ENCODE measurements at places on chromosomes 5 and 9.

GRCh38 chr5:3225201-3225960 lies 370.3 kb upstream of the IRX1 start:
- no peak for DNase-seq

DNA sequence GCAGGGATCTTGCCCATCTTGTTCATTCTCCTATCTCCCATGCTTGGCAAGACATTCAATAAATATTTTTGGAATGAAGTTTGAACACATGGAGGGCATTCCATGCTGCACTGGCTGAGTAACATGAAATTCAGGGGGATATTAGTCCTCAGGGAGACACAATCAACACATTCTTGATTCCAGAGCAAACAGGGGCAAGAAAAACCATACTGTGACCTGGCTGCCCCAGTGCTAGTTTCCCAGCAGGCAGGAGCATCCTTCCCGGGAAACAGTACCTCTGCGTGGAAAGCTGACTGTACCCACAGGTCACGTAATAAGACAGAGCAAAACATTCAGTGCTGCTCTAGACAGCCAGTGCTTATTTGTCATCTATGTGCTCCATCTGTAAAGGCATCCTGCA lies 66.3 kb upstream of the SPOCK1 start:
- peak; percentile 79 for DNase-seq

DNA sequence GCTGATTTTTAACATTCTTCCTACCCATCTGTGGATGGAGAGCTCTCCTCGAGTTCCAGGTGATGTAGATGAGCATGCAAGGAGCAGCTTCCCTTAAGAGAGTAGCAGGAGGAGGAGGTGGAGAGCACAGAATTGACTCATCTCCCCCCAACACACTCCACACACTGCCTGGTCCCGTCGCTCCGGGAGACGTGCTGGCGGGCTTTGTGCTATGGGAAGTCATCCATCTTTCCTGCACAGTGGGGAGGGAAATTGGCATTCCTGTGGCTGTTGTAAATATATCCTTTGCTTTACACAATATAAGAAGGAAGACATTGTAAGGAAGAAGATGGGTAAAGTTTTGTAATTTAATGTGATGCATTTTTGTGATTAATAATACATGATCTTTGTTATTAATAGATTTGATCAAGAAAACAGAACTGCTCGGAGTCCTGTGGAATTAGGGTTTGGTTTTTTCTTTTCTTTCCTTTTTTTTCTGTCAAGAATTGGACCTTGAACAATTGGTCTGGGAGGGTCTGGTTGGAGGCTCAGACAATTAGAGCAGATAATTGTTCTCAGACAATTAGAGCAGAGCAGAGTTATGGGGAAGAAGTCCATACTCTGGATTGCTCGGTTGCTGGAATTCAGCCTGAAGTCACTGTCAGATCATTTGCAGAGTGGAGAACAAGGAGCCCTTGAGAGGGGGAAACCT lies 297.8 kb downstream of the GADD45G start:
- DNase-seq: no peak

DNA sequence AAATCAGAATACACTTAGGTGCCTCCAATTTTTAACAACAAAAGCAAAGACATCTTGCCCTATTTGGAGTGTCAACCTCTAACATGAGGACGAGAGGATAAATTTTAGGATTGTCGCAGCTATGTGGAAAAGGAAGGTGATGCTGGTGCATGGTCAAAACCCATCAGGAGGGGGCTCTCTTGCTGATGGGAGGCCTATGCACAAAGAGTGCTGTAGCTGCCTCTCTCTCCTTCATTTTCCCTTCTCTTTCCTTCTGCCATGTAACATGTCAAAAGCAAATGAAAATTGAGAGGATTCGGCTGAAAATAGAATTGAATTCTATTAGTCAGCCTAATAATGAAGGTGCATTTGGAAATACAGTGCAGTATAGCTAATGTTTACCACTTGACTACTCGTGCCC lies 578.7 kb upstream of the ZNF462 start:
- DNase-seq: no peak

- DNase-seq: no peak
Measured at GRCh38 chr5:150946351-150946905, 41.6 kb upstream of the ZNF300 start.

DNA sequence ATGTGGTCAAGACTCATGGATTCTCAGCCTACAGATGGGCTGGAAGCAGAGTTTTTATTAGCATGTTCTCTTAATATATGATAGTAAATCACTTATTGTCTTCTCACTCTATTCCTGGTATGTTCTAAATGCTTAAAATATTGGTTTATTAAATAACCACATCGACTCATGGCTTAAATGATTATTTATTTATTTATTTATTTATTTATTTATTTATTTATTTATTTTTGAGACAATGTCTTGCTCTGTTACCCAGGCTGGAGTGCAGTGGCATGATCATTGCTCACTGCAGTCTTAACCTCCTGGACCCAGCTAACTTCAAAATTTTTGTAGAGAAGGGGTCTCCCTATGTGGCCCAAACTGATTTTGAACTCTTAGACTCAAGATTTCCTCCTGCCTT lies 457.2 kb upstream of the TNC start:
- no peak for DNase-seq

DNA sequence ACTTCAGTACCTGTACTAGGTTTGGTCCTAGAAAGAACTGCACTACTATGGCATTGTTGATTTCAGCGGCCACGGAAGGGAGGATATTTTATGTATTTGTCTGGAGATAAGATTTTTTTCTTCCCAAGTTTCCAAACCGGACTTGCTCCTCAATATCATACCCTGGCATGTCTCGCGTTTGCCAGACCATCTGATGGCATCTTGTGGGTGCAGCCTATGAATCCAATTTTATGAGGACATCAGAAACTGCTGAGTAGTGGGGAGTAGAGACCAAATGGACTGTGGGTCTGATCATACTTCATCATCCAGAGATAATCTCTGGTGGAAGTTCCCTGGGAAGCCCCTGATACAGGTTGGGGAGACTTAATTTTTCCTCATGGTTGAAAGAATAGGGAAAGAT lies 716.1 kb upstream of the WWC1 start:
- no peak for DNase-seq

Data from HFFc6 (cell line).